ENCODE measurements at places on chromosomes 1 and 21. TPM values are rescaled to one million over a fixed set of nuclear protein-coding genes. Genes with fewer than 3 reads are reported as not detected.

DNA sequence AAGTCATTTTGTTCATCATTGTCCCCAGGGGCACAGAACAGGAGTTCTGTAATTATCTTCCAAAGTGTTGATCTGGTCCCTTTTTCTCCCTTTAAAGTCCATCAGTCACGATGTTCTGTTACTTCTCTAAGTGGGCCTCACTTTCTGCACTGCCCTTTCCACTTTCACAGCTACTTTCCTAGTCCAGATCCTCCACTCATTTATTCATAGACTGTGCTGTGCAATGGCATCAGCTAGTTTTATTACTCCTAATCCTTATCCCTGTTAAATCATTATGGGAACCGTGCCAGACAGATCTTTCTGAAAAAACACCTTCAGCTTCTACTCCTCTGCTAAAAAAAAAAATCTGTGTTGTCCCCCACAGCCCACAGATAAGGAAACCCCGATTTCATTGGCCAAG, 64.0 kb upstream of the BCL10 start:
- no peak for DNase-seq

DNA sequence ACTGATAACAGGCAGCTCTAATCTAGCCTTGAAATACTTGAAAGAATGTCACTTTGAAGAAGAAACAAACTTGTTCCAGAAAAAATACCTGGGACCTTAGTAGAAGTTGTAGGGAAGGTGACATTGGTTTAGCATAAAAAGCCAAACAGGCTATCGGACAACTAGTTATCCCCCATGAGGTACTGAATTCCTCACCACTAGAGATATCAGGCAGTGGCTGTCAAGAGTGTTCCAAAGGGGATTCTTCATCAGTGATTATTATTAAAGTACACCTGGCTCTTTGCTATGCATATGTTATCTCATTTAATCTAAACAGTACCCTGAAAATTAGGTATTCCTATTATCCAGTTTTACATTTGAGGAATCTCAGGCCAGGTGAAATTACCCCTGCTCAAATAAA, 13.1 kb upstream of the HMGN2 start:
- DNase-seq = no peak

DNA sequence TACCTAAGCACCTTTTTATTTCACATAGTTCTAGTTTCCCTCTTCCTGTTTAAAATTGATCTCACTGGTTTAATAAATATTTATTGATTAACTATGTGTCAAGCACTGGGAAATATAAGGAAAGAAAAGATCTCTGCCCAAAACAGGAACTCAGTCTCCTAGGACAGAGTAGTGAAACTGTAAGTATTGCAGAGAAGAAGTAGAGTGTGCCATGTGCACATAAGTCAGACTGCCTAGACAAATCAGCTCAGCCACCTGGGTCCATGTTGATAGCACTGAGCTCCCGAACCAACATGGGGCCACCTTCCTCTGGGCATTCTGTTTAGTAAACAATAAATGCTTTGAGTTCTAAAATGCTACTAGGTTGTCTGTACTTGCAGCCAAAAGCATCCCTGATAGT, 9.8 kb upstream of the SSX2IP start:
- no peak for DNase-seq

DNA sequence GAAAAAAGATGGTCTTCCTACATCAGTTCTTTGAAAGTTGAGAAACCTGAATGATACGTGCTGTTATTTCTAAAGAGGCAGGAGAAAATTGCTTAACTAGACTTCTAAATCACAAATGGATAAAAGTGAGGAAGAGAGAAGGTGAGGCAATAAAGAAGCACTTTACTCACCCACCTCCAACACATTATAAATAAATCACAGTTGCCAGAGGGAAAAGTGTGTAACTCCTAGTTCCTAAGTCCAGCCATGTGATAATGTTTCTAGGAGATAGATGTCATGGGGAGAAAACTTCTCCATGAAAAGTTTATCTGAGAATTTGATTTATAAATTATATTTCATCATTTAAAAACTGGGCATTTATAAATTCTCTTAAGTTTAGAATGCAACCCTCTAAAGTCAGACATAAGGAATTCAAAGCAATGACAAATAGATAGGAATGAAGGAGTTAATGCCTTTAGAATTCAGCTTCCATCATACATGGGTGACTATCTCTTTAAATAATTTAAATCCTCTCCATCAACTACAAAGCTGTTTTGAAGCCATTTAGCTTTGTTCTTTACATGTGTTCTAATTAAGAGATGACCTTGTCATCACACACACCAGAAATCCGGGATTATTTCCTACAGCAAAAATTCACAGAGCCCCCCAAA, 60.0 kb downstream of the NRIP1 start:
- DNase-seq = no peak

GRCh38 chr1:66768965-66769364, 16.7 kb downstream of the DYNLT5 start:
- DNase-seq = no peak

DNA sequence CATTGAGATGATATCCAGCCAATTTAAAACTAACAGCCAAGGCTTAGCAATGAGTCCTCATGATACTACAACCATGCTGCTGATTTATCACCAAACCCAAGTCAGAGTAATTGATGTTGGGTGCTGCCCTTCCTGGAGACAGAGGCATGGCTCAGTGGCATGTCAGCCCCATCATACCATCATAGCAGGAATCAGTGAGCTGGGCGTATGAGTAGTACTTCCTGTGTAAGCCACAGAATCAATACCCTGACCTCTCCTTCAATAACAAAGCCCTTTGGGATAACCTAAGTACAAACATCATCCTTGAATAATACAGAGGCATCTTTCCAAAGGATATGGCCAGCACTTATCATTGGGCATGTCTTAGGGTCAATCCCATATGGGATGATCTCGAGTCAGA, 3.0 kb upstream of the LCE1E start:
- DNase-seq = no peak

- DNase-seq = peak; percentile 79
Measured at GRCh38 chr1:210584439-210585113, 255.9 kb downstream of the HHAT start.

GRCh38 chr21:32977216-32977615, 48.5 kb upstream of the OLIG2 start:
- no peak for DNase-seq

- no peak for DNase-seq
Measured at GRCh38 chr21:34946916-34947534, 102.1 kb downstream of the RUNX1 start.

DNA sequence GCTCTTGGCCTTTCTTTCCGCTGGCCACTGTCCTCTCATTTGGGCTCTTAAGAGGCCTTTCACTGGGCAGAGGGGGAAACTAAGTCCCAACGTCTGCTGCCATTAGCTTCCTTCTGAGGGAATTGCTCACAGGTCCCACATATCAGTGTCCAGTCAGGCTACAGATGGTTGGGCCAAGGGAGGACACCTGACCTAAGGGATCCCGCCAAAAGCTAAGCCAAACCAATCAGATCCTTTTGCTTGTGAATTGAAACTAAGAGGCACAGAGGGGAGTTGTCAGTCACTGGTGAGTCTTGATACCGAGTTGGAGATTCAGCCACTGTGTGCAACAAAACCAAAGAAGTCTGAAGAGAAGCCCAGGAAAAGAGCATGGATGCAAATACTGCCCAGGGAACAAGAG, 5.7 kb upstream of the NT5C1A start:
- DNase-seq = no peak

DNA sequence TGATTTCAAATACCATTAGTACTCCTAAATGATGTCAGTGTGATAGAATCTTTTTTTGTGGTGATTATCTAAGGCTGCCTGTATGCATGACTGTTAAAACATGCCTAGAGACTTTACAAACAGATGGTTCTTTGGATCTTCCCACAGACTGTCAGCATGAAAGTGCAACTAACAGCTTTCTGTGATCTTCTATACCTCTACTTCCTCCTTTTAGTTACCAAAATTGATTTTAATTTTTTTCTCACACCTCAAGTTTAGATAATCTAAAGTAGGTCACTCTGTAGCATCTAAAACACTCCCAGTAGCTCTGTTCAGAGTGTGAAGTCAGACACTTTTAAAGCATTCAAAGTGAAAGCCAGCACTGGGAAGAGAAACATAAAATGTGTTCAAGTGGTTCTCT, 534.5 kb downstream of the PTPRC start:
- no peak for DNase-seq

DNA sequence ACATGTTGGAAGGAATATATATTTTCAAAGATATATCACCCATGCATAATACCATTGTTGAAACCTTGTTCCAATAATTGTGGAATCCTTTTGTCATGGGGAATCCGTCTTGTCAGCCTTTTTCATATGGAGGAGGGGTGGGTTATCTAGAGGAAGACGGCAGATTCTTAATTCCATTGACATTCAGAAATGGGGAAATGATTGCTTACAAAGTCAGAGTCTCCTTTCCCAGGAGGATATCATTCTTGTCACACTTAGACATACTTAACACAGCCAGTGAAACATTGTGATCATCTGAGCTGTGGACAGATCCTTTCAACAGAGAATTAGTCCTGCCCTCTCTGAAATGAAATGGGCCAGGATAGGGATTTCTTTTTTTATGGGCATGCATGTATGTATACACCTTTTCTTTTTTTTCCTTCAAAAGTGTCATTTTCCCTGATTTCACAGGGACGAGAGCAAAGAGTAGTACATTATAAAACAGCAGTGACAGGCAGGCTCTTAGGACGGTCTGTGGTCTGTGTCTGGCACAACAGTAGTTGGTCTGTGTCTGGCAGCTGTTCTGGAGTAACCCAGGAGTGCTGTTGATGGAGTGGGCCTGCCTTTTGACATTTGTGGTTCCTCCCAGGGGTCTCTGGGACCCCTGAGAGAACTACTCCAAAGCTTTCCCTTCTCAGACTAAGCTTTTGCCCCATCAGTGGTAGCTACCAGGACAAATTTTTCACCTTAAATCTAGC, 50.1 kb downstream of the VPS13D start:
- DNase-seq = no peak

DNA sequence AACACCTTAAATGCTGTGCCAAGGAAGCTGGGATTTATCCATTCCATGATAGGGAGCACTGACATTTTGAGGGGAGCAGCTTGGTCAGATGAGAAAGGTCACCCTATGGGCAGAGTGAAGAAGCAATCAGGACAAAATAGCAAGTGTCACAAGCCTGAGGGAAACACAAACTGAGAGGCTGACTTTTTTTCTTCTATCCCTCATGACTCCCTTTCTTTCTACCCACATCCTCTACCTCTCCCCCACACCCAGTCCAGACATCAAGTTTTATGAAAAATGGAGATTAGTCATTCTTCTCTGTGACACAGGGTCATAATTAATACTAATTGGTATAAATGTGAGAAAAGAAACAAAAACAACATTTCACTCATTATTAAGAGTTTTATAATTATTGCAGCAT, 103.1 kb downstream of the SLC25A24 start:
- DNase-seq = no peak

DNA sequence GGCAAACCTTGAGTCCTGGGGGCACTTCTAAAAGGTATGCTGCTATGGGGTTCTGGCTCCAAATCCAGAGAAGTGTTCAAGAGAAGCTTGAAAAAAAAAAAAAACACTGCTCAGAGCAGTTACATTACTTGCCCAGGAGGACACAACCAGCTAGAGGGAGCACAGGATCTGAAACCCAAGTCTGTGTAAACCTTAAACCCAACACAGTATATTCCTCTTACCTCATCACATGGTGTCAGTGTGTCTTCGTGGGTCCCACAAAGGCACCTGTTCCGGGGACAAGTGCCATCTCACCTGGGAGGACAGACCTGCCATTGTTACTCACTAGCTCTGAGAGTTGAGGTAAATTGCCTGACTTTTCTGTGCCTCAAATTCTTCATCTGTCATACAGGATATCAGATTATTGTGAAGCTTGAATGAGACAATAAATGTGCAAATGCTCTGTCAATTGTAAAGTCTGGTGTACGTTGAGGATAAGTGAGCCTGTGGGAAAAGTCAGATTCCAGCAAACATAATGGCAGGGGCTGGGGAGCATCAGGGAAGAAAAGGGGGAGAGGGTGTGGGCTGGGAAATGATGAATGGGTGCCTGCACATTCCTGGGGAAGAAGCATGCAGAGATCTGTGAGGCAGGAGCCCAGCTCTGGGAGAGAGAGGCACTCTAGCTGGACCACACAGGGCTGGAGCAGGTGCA, 170.4 kb upstream of the ZC3H12A start:
- no peak for DNase-seq

GRCh38 chr1:206754011-206754410, 16.6 kb upstream of the IL19 start:
- DNase-seq = no peak

DNA sequence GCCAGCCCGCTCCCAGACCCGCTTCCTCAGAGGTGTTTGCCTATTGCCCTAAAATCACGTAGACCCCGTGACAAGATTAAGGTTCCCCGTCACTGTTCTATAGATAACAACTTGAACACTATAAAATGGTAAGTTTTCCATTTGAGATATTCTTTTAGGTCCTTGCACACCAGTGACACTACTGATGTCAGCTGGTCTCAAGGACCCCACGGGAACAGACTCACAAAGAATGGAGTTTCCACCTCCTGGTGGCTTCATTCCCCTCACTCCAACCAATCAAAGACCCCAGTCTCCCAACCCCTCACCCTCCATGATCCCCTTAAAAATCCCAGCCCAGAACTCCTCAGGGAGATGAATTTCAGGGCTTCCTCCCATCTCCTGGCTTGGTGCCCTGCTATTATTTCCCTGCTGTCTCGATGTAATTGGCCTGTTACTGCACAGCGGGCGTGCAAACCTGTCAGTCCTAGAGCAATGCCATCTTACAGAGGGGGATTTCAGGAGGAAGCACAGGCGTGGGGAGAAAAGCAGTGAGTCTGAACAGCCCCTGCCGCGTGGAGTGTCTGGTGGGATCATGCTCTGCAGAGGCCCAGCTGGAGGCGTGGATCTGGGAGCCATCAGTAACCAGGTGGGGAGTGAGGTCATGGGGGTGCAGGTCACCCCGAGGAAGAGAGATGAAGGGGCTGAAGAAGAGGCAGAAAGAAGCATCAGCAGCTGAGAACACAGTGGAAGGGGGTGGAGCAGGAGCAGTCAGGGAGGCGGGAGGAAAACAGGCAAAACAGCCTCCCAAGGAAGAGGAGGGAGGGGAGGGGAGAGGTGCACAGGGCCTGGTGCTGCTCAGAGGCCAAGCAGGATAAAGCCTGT, 35.1 kb upstream of the LBR start:
- DNase-seq = peak; percentile 39

LMX1A gene
- total RNA-seq = not detected

LCE2C gene
- total RNA-seq = not detected

AGT gene
- total RNA-seq = 49.1 TPM

CHODL gene
- total RNA-seq = 2.3 TPM

FAM131C gene
- total RNA-seq = 0.26 TPM

OR2M3 gene
- not detected for total RNA-seq

PGBD5 gene
- 0.99 TPM for total RNA-seq

ARMH1 gene
- total RNA-seq = 1.5 TPM

RHEX gene
- total RNA-seq = 3.3 TPM

HSF2BP gene
- total RNA-seq = 0.51 TPM

S100A7 gene
- not detected for total RNA-seq

C4BPA gene
- total RNA-seq = not detected

STIL gene
- 0.65 TPM for total RNA-seq
